ENCODE measurements at places on chromosomes 2 and 18.

DNA sequence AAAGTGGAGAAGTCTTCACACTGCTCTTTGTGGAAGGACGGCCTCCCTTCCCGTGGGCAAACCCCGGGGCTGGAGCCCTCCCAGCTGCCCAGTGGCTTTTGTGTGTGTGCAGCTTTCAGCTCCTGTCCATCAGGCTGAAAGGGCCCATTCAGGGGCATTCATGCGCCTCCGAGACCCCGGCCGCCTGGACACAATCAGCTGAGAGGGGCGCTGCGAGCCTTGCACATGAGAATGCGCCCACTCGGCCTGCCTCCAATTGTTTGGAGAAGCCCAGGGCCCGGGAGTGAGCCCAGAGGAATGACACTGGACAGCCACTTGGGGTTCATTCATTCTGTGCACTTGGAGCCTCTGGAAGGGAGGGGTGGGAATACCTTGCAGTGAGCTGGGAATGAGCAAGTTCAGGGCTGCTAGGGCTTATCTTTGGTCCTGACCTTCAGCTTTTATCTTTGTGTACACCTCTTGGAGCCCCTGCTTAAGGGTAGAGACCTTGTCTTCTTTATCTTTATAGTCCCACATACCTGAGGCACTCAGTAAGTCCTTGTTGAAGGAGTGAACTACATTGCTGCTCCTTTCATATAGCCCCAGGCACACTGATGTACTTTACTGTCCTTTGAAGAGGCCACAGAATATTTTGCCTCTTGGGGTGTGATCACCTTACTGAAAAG is 56.5 kb downstream of the TCF7L1 start:
- no peak for DNase-seq

- DNase-seq, result no peak
These were observed 158.9 kb downstream of the MSH2 start for GRCh38 chr2:47561906-47562305.

DNA sequence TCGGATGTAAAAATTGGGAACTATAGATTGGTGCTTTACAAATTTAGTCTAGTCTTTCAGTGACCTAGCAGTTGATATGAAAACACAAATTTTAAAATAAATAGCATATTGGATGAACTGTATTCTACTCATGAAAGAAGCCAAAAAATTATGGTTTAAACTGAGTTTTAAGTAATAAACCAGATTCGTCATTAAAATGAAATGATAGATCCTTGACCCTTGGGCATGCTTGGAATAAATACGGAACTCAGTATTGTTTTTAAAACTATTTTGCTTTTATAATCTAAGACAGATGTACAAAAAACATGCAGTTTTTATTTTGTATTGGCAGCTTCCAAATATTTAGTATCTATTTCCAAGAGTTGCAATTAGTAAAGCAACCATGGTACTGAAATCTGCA is 34.6 kb upstream of the TBR1 start:
- no peak for DNase-seq

DNA sequence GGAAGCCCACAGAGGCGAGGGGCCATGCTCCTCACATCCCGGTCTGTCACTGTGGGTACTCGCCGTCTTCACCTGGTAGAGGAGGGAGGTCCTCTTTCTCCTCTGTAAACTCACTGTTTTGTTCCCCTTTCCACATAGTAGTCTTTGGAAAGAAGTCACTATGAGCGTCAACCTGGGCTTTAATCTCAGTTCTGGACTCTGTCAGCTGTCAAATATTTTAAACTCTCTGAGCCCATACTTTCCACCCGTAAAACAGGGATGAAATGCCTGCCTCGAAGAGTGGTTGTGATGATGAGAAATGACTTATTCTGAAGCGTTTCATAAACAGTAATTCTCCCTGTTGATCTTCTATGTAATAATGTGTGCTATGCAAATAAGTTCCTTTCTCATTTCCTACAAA is 547.1 kb upstream of the SOX11 start:
- no peak for DNase-seq

DNA sequence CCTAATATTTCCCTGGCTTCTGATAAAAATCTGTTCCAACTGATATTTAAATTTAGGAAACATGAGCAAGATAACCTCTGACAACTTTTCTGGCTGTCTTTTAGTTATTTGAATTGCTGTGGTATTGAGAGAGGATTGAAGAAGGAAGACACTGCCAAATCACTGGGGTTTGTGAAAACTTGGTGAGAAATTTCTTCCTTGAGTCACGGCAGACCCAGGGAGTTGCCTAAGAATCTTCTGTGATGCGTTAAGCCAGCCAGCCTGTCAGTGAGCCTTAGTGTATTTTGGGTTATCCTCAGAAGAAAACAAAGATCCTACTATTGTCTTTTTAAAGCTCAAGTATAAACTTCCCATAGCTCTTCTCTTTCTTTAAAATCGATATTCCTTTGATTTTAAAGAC is 17.5 kb upstream of the DOK6 start:
- DNase-seq, result no peak

DNA sequence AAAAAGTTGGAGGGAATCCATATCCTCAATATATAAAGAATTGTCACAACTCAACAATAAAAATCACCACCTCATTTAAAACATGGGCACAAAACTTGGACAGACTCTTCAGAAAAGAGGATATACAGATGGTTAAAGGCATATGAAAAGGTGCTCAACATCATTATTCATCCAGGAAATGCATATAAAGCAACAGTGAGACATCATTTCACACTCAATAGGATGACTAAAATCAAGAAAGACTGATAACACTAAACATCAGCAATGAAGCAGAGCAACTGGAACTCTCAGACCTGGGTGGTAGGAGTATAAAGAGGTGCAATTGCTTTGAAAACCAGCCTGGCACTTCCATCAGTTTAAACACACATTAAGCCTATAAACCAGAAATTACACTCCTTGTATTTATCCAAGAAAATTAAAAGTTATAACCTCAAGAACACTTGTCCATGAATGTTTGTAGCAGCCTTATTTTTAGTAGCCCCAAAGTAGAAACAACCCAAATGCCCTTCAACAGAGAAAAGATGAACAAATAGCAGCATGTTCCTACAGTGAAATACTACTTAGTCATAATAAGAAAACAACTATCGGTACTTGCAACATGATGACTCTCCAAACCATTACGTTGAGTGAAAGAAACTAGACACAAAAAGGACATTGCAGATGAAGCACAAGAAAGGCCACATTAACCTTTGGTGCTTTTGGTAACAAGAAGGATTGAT is 79.1 kb upstream of the TANC1 start:
- no peak for DNase-seq

DNA sequence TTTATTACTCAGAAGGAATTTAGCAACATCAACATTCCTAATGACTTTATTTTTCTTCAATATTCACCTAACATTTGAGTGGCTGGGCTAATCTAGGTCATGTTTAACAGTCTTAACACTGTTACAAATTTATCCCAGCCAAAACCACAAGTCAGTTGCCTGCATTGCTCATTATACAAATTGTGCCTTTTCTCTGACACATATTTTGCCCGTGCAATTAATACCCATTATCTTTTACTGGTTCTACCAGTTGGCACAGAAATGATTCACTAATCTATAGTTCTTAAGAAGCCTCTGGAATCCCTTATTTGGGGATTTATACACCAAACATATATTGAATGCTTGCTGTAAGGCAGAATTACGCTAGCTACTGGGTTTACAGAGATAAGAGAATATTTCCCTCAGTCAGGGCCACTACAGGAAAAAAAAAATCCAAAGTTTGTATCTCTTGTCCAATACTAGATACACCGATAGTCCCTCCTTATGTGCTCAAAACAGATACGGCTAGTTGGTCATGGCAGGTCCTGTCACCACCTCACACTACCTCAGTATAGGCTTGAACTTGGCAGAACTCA is 46.3 kb downstream of the ZCCHC2 start:
- no peak for DNase-seq

DNA sequence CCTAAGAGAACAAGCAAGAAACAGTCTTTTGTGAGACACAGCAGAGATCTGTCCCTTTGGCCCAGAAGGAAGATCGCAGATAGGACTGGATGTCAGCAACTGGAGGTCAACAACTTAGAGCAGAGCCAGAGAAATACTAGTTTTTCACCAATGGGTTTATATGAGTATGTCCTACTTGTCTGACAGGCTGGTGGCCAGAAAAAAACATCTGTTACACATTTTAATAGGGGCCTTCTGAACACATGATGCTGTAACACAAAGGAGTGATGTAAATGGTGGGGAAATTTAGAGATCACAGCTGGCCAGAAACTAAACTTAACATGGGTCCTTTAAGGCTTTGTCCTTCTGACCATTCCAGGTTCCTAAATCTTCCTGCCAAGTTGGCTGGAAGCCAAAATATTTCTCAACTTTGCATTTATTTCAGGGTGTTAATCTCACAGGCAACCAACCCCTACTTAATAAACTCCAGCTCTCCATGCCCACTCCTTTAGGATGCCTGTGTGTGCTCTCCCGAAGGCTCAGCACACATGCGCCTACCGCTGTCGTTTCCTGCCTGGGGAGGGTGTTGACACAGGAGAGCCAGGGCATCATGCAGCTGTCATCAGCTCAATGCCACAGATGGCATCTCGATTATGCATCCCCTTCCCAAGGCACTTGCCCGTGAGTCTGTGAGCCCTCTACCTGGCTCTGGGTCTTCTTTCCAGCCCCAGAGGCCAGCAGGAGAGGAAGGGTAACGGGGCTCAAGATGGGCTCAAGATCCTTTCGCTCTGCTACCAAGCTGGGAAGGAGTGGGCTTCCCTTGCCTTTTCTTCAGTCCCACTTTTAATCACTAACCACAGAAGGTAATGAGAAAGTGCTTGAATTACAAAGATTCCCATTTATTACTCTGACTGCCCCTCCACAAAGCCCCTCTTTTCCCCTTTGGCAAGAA is 252.5 kb downstream of the ETAA1 start:
- DNase-seq, result peak; percentile 8

DNA sequence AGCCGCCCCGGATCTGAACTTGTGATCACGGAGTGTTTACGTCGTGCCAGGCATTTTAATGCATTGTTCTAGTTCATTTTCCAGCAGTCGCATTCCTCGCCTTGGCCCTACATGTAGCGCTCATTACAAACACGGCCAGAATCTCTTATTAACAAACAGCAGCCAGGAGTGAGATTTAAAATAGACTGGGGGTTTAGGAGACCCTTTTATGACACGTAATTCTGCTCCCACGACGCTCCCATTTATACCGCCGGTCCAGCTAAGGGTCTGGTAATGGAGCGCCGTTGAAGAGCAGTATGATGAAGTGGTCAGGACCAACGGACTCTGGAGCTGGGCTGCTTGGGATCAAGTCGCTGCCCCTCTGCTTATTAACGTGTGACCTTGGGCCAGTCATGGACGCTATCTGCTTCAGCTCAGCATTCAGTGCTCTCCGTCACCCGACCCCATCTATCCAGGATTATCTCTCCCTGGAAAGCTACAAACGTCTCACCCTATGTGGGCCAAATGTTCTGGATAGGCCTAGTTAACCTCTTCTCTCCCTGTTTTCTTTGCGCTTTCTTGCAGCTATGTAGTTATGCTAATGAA is 745 bp downstream of the MSH2 start:
- no peak for DNase-seq

DNA sequence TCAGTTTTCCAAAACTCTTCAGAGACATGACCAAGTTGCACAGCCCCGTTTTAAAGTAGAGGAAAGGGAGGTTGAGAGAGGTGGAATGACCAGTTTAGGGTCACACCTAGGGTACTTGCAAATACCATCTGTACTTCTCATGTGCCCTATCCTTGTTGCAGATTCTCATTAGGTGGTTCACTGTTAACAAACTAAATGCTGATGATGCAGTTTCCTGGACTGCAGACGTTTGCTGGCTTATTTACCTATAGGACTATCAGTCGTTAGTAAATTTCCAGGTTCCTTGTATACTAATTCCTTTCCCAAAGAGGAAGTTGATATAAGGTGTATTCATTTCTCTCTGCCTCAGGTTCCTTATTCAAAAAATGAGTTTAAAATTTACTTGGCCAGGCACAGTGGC is 1.4 kb downstream of the FARP2 start:
- no peak for DNase-seq

GRCh38 chr2:10341193-10341592 is 38.5 kb downstream of the HPCAL1 start:
- no peak for DNase-seq

DNA sequence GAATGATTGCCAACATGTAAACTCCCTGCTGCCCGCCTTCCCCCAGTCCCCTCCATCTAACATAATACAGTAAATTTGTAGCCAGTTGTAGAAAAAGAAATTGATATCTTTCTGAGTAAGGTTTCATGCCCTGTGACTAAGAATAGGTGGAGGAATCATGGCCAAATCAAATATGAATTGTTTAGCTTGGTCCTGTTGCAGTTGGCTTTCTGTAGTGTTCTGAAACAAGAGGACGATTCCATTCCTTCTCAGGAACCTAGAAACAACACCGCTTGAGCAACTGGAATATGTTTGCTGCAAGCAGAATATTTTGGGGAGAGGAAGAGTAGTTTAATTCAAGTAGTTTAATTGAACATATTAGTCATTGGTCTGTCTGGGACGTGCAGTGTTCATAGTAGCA is 7.0 kb upstream of the DRC1 start:
- DNase-seq, result no peak

DNA sequence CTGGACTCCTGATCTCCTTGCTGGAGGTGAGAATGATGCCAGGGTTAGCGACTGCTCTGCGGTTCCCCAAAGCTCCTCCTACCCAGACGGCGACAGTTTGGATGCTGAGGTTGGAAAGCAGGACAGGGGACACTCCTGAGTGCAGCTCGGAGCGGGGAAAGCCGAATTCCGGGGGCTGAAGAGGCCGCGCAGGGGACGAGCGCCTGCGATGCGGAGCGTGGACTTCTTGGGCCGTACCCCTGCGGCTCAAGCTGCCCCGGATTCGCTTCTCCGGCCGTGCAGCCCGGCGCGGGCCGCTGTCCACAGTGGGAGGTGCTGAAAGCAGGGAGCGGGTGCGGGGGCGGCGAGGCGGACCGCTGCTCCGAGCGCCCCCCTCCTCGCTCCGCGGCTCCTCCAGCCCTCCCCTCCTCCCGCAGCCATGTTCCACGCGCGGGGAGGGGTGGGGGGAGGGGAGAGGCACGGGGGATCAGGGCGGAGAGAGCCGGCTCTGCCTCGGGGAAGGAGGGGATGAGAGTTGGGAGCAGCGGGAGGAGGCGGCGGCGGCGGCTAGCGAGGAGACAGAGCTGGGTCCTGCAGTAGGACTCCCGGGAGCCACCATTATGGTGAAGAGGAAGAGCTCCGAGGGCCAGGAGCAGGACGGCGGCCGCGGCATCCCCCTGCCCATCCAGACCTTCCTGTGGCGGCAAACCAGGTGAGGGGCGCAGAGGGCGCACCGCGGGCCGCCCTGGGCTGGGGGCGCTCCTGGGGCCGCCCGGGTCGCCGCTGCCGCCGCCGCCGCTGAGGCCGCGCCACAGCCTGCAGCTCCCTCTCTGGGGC is at the start of gene UNC80:
Gene UNC80, plus strand, starts transcription at position 359 of the 816 bp plus-strand sequence. Its CDS starts 241 bp downstream, at position 600.
- peak; percentile 72 for DNase-seq

- no peak for DNase-seq
These were observed 23.2 kb upstream of the ZNF516 start for GRCh38 chr18:76518123-76518859.

Measured in BE2C (cell line).